ENCODE measurements at places on chromosomes 5 and 9.

DNA sequence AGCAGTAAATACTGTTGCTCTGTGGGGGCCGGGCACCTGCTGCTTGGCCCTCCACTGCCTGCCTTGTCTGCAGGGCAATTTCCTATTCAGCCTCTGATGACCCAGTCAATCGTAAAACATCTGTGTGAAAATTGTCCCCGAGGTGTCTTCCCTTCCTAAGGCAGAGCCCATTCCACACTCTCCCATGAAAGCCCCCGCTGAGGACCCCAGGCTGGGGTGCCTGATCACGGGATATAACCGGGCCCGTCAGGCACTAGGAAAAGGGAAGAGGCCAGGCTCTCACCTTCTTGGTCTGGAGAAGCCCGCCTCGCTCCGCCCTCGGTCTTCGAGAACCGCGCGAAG is 27.2 kb upstream of the SCGB3A1 start:
- no peak for ATAC-seq

DNA sequence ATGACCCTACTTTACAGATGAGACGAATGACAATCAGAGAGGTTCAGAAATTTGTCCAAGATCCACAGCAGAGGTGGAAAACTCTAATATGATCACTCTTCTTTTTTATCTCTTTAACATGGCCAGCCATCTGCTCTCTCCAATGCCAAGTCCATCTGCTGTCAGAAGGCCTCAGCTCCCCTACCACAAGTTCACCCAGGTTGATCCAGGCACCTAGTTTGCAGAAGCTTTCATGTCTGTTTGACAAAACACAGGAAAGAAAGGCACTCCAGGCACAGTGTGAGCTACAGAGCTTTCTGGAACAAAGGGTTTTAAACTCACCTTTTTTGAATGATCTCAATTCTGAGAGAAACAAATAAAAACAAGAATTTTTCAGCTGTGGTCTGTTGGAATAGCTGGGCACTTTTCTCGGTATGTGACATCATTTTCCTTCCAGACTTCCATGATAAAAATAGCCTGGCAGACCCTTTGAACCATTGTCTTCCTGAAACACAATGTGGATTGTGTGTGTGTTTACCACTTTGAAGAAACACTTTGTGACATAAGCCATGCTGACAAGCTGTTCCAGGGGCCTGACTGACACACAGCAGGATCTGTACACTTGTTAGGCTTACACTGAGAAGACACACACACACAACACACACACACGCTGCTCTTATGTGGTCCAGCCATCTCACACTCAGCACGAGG is 214.3 kb downstream of the AGTPBP1 start:
- ATAC-seq, result no peak

GRCh38 chr5:156460471-156460870 is 133.5 kb downstream of the SGCD start:
- ATAC-seq, result no peak

DNA sequence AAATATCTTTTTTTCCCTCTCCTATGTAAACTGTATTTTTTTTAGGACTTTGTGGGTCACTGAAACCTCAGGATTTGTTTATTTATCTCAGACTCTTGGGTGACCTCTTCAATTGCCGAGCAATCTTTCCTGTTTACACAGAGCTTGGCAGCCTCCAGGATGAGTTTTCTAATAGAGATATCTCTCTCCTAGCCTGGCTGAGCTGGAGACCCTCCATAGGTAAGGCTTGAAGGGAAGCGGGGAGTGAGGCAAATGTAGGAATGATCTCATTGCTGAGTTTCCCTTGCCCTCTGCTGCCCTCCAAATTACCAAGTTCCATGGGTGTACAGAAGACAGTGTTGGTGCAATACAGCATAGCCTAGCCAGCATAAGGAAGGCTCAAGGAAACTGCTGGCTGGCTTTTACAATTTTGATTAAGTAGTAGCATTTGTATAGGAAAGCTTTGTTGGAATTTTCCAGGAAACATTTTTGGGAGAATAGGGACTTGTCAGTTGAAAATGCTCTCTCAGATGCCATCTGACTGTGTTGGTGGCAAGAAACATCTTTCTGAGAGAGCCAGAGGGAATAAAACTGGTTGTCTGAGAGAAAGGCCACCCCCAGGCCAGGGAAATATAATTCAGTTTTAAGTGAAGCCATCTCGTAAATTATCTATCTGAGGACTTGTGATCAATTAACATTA is 116.0 kb downstream of the NMUR2 start:
- ATAC-seq, result no peak

GRCh38 chr5:153885141-153885540 is 153.6 kb downstream of the FAM114A2 start:
- ATAC-seq, result no peak

GRCh38 chr9:6015278-6016157 is at the start of gene RANBP6:
RANBP6 (minus strand) TSS chr9:6015624; CDS start chr9:6015607, 17 bp downstream.
- ATAC-seq, result peak; percentile 98

DNA sequence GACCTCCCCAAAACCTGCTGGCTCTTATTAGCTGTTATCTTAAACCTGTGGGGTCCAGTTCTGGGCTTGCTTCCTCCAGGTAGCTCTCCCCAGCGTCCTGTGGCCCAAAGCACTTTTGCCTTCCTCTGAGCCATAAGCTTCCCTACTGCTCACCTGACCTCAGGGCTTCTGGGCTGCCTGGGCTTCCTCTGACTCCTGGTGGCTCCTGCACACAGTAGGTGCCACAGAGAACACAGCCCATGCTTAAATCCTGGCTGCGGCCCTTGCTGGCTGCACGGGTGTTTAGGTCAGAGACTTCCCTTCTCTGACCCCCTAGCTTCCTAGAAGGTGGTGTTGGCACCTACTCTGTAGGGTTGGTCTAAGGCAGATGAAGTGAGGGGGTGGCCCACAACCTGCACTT is 2.5 kb downstream of the RALGDS start:
- no peak for ATAC-seq

DNA sequence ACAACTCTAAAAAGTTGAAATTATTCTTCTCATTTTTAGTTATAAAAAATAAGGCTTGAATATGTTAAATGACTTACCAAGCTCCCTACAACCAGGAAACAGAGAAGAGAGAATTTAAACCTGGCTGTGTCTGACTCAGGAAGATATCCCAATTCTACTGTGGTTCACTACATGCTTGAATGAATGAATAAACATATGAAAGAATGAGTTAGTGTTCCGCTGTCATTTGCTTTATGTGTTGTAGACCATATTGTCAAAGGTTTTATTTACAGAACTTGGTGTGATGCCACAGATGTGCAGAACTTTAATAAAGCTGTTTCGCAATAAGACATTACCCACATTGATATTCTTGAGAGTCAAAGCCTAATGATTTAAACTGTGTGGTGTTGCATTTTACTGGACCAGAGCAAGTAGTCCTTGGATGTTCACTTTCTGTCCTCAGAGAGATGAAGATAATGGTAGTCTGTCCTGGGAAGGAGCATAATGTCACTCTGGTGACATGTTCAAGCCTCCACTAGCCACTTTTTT is 313.2 kb downstream of the TRIM32 start:
- no peak for ATAC-seq

DNA sequence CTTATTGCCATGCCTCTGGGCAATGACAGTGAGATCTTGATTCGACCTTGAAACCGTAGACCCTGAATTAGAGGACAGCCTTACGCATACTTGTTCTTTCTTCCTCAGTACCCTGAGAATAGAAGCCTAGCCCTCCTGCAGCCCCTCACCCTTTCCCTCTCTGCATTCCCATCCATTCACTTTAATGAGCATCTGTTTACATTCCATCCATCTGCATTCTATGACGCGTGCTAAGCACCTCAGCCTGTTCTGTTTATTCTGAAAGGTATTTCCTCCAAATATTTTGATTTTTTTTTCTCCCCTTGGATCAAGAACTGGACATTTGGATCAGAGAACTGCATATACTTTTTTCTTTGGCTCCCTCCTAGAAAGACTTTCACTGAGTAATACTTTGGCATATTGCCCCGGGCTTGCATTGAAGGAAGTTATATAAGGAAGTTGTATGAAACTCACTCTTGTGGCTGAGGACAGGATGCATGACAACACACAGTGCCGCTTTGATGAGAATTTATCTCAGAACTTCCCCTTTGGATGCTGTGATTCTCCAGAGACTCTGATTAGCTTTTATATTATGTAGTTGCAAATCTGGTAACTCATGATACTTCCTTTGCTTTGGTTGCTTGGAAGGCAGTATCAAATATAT is 15.7 kb downstream of the TMEM8B start:
- ATAC-seq, result peak; percentile 78

GRCh38 chr5:10009802-10010201 is 239.9 kb downstream of the ATPSCKMT start:
- no peak for ATAC-seq

DNA sequence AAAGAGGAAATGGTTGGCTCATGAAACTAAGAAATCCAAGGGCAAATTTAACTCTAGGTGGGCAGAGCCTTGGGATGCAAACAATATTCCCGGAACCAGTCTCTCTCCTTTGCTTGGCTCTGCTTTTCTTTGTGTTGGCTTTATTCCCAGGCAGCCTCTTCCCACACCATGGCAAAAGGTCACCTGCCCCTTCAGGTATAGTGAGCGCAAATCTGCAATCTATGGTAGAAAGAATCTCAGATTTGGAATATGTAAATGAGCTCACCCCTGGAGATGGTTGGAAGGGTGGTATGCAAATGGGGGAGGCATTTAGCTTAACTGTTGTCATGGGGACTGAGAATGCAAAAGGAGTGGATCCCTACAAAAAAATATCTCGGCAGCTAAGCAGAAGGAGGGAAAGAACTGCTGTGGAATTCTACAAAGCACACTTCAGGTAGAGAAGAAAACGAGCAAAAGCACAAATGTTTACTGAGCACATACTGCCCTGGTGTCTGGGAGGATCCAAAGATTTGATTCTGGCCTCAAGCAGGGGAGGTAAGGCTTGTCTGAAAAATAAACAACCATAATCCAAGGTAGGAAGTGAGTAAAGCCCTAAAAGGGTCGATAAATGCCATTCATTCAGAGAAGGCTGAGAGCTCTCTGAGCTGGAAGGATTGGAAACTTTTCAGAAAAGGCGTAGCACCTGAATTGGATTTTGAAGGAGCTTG is 139.7 kb downstream of the TLE1 start:
- ATAC-seq, result no peak

DNA sequence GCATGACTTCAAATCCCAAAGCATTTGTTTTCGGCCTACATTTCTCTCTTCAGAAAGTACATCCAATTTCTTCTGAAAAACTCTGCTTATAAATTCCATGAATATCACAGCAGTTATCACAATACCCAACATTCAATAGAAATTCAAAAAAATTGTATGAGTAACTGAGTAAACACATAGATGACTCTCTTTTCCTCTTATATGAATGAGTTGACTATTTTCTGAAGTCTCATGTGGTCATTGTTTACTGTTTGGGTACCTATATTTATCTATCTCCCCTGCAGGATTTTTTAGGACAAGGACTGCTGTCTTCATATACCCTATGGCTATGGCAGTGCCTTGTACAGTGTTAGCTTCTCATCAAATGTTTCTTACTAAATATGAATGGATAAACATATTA is 157.1 kb downstream of the HTR1A start:
- no peak for ATAC-seq

DNA sequence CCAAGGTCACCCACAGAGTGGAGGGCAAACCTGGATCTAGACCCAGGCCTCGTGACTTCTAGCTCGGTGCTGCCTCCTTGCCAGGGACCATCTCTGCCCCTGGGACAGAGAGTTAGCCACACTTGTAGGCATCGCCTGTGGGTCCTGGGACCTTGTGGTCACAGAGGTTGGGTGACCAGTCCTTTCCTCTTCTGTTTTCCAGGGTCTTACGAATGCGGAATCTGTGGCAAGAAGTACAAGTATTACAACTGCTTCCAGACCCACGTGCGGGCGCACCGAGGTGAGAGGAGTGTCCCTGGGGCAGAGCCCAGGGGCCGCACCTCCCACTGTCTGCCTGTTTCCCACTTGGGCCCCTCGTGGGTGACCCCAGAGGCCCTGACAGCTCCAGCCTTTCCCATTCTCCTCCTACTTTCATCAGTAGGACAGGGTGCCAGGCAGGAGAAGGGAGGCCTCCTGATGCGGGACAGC is 76.3 kb downstream of the AMBP start:
- ATAC-seq, result no peak

- no peak for ATAC-seq
Observed at GRCh38 chr9:120937596-120937995, 11.0 kb upstream of the TRAF1 start.

GRCh38 chr5:170348137-170348633 is 41.0 kb downstream of the KCNMB1 start:
- no peak for ATAC-seq
